ENCODE measurements at places on chromosomes 1 and 21.

DNA sequence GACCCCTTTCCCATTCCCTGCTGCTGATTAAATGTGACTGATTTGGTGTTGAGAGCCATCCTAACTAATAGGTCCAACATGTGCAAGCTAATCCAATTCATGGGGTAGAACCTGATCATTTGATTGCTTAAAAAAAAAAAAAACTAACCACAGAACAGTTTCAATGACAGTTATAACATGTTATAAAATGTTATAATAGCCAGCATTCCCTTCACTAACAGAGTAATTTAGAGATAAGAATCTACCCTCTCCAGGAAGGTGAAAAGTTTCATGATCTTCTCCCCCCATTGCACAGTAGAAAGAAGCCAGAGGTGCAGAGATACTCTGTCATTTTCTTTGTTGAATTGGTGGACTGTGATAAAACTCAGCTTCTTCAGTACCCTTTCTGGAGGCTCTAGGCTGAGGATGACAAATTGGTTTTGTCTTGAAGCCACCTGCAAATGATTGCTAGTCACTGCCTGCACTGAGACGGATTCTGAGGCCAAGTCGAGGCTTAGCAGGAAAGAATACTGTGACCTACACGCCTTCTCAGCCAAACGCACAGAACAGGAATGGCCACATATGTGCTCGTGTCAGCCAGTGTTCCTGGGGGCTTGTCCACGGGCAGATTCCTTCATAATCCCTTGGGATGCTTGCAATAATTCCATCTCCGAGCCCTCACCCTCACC, 215.7 kb upstream of the IRF2BP2 start:
- no peak for DNase-seq

- peak; percentile 56 for DNase-seq
Observed at GRCh38 chr1:231040019-231040799, at the start of gene FAM89A. Gene FAM89A, minus strand, starts transcription at chr1:231040254. Its CDS starts 43 bp downstream, at chr1:231040211.

DNA sequence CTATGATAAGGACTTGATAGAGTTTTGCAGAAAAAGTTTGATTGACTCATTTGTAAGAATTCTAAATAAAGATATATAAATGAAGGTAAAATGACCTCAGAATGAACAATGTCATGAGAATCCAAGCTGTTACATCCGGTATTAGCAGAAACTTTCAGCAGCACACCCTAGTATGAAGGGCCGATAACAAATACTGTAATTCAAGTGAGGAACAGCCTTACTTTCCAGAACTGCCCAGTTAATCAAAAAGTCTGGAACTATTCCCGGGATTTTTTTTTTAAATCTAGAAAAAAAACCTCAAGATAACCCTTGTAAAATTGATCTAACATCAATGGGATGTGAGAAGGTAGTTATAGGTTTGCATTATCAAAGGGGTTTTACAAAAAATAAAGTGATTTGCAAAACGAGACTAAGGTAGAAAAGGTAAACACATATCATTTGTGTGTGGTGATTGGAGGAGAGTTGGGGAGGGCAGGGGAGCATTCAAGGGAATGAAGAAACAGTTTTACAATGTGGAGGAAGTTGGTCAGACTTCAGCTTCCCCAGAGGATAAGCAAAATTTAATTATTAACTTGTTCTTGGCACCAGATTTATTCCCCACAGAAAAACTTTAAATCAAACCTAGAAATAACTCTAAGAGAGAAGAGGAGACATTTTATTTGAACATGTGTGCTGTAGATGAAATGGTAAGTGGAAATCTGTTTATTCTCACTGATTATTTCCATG, 75.9 kb upstream of the VCAM1 start:
- no peak for DNase-seq

- DNase-seq = no peak
Observed at GRCh38 chr1:182589520-182589919, 464 bp upstream of the RNASEL start.

- peak; percentile 46 for DNase-seq
Observed at GRCh38 chr21:34129039-34129891, 55.9 kb downstream of the MRPS6 start.

DNA sequence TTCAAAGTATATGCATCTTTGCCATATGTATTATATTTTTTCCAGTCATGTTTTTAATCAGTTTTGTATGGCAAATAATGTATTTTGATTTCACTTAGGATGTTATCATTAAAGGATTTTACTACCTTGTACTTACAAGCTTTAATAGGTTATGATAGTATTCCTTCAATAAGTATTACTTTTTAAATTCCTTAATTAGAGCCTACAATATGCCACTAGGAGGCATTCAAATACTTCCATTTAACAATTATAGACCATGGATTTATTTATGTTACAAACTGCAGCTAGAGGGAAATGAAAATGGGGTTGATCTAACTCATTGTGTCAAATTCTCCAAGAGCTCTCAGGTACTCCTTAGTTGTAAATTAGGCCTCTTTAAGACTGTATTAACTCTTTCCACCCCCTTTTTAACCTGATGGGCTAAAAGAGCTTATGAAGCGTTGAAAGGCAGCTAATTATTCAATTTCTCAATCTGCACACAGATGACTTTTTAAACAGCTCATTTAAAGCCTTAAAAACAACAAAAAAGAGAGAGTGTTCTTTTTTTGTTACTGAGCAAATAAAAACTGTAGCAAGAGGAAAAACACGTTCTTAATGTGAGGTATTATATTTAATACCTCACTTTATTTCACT, 156.2 kb downstream of the DENND1B start:
- DNase-seq = no peak

DNA sequence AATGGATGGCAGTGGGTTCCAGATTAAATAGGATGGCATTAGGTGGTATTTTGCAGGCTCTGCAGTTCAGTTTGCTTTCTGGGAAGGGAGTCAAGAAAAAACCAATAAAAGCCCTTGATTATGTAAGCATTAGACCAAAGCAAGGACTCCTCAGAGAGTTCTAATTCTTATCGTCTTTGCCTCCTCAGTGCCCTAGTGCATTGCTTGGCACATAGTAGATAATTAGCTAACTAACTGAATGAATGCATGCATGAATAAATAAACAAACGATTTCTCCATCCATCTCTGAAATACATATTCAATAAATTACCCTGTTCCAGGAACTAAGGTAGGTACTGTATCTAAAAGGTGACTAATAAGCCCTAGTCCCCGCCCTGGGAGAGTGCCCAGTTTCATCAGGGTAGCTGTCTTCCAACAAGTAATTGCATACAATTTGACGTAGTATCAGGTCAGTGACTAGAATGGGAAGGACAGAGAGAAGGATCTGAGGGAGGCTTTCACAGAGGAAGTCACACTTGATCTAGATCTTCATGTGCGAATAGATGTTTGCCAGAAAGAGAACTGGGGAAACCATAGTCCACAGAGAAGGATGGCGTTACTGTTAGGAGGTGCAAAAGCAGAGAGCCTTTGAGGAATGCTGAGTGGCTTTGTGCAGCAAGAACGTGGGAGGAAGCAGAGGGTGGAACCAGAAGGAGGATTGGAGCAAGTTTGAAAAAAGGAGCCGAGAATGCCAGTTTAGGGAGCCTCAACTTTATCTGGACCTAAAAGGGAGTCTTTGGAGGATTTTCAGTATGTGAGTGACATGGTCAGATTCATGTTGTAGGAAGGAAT, 111.4 kb downstream of the TBX19 start:
- DNase-seq = no peak

GRCh38 chr1:1175221-1176062, 1.8 kb downstream of the TTLL10 start:
- no peak for DNase-seq

DNA sequence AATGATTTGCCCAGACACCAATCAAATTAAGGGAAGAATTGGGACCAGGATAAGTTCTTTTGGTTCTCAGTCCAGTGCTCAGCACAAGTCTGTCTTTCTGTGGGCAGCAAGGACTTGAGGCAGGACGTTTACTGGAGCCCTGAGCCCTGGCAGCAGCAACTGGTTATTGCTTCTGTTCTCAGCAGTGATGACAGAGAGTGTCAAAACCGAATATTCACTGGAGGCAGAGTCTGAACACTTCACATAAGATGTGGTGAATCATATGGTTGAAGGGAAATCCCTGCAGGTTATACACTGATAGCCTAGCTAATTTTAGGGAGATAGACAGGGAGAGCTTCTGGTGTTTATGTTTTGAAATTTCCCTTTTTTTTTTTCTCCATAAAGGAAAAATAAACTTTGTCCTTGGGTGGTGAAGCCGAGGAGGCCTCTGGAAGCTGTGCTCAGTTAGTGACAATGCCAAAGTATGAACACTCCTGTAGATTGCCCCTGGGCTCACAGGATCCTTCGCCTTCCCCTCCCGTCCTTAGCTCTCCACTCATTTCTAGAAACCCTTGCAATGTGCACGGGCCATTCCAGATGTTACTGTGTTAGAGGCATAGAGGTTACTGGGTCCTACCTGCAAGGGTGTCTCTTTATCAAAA, 26.3 kb upstream of the TSPAN2 start:
- no peak for DNase-seq

GRCh38 chr1:87180682-87181081, 148.0 kb upstream of the LMO4 start:
- DNase-seq = no peak

DNA sequence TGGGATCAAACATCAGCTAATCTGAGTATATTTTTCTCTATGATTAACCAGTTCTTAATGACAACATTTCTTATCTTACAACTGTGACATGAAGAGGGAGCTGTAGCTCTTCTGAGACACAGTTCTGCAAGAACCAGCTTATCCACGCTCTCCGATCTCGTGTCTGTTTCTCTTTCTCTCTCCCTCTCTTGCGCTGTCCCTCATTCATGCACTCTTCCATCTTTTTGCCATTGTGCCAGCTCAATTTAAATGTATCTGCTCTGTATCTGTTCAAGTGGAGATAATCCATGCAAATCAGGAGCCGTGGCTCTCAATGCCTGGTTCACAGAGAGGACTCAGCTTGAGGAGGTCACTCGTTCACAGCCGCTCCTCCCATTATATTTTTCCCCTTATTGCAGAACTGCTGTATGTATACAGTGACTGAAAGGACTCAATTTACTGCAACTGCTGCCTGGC, 494.7 kb upstream of the ADGRL2 start:
- no peak for DNase-seq

- no peak for DNase-seq
Observed at GRCh38 chr1:114107474-114108435, 45.9 kb downstream of the SYT6 start.

- no peak for DNase-seq
Observed at GRCh38 chr1:117842408-117843170, 86.8 kb downstream of the GDAP2 start.

- DNase-seq = no peak
Observed at GRCh38 chr21:40997831-40998230, 150.9 kb upstream of the DSCAM start.

DNA sequence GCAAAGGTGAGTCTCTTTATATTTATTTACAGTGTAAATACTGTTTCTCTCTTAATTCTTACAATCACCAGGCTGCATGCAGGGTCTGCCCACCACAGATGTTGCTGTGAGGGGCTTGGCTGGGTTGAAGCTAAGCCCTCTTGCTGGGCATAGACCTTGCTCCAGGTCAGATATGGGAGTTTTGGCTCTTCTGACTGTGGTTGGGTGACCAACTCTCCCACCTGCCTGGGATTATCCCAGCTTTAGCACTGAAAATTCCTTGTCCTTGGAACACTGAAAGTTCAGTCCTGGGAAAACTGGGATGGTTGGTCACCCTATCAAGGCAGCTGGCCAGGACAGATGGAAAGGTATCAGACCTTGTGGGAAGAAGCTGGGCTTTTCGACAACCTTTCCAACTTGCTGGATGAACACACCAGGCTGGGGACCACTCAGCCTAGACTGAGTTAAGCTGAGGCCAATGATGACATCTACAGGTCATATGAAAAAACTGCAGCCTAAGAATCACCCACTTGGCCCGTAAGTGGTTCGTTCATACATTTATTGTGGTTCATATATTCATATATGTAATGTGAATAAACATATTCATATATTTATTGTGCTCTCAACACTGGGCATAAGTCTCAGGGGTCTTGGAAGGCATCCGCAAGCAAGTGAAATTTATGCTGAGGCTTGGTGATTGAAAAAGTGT, 26.6 kb upstream of the HPDL start:
- no peak for DNase-seq

DNA sequence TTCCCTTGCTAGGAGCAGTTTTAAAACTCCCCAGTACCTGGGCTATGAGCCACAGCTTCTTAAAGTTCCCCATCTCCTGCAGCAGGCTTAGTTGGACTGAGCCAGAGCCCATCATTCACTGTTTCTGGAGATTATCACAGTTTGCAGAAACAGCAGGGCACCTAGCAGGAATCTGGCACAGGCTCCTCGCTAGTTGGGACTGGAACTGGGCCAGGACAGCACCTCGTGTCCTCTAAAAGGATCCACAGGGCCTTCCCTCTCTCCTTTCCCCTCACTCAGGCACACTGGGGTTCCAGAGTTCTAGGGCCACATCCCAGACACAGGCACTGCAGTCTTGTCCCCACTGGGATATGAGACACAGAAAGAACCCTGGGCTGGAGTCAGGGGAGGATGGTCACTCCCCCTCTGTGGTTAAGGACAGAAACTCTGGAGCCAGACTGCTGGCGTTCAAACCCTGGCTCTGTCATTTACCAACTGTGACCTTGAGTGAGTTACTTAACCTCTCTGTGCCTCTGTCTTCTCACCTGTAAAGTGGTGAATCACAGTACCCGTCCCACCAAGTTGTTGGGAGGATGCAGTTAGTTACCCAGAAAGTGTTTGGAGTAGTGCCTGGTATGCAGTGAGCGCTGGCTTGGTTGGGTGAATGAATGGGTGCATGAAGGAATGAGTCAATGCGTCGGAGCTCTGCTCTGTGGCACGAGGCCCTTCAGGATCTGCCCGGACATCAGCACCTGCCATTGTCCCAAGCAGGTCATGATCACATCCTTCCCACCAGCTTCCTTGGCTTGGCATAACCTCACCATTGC, 18.8 kb upstream of the ECE1 start:
- no peak for DNase-seq

DNA sequence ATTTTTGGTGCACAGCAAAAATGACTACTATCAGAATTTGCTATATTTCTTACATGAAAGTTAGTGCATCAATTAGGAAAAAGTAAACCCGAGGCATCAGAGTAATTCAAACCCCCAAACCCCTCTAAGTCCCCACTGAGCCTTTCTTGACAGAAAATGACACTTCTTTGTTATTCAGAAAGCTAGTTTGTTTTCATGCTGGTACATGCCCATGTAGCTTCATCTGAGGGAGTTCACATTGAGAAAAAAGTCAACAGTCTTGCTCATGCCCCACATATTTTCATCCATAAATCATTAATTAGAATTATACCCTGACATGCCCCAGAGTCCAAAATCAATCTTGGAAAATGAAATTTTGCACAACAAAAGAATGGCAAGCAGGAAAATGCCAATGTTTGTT, 39.9 kb upstream of the PDC start:
- DNase-seq = no peak

- no peak for DNase-seq
Observed at GRCh38 chr1:172486805-172487454, 43.1 kb upstream of the PIGC start.

DNA sequence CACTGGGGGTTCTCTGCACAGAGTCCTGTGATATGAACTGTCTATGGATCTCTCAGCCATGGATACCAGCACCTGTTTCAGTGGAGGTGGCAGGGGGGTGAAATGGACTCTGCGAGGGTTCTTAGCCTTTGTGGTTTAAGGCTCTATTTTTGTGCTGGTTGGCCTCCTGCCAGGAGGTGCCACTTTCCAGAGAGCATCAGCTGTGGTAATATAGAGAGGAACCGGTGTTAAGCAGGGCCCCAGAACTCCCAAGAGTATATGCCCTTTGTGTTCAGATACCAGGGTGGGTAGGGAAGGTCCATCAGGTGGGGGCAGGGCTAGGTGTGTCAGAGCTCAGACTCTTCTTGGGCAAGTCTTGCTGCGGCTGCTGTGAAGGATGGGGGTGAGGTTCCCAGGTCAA, 330.0 kb upstream of the PLD5 start:
- no peak for DNase-seq

- DNase-seq = peak; percentile 49
Observed at GRCh38 chr21:33948096-33948950, 32.7 kb upstream of the ATP5PO start.

- DNase-seq = no peak
Observed at GRCh38 chr1:204925701-204926100, 55.0 kb downstream of the NFASC start.
